ENCODE measurements at places on chromosomes 4 and X. TPM values are rescaled to one million over a fixed set of nuclear protein-coding genes. Genes with fewer than 3 reads are reported as not detected.

The ZCCHC4 gene
- 15.1 TPM for total RNA-seq

The PRRG3 gene
- 1.5 TPM for total RNA-seq

The FGB gene
- not detected for total RNA-seq

The SYTL5 gene
- 5.5 TPM for total RNA-seq

The PDGFC gene
- 39.9 TPM for total RNA-seq

The POLA1 gene
- 11.9 TPM for total RNA-seq

The MAPK10 gene
- total RNA-seq = 30.6 TPM

The PRSS12 gene
- total RNA-seq = 1.1 TPM

The CRMP1 gene
- total RNA-seq = not detected

The TEX11 gene
- not detected for total RNA-seq

The FGD1 gene
- 2.6 TPM for total RNA-seq

The AMER1 gene
- total RNA-seq = 3.3 TPM

The HSFX3 gene
- total RNA-seq = not detected

The ALPK1 gene
- 25.8 TPM for total RNA-seq

The ADH7 gene
- total RNA-seq = not detected

The FGF13 gene
- total RNA-seq = 9.5 TPM

The PPP4R3C gene
- not detected for total RNA-seq

The PPP2R2C gene
- total RNA-seq = 0.49 TPM

The INTS6L gene
- total RNA-seq = 9.3 TPM

The F8A3 gene
- 5.6 TPM for total RNA-seq

All from subcutaneous adipose tissue (tissue), 4 donors.